Small intestine (tissue), 16 donors: ENCODE measurements at places on chromosomes 5 and 9.

DNA sequence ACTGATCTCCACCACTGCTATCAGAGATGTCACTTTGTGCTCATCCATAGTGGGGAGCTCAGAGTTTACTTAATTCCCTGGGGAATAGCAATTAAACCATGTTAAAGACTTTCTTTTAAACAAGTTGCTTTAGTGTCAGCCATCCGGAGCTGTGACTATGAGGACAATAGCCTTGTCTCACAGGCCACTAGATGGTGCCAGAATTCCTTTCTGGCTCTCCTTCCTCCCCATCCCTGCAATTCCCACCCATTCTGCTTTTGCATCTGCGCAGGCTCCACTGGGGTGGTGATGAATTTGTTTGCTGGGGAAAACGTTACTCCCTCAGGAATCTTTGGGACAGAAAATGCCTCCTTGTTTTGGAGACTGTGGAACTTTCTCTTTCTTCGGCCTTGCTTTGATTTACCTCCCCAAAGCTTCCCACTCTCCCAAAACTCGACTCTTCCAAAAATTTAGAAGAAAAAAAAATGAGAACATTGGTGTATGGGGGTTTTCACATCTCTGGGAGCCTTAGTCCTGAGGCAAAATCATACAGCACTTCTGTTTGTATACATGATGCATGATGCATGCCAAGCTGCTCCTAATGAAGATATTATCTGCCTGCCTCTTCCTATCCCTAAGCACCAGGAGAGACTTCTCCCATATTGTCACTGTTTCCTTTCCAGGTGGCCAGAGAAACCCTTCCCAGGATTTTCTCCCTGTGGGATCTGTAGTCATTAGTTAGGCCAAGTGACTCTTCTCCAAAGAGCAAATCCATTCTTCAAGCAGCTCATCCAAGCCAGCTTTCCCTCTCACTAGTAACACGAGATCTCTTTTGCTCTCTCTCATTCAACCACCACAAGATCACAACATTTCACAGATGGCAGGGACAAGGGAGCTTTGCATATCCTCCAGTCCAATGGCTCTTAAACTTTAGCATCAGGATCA lies 466.1 kb downstream of the TLR4 start:
- DNase-seq: peak; percentile 58

GRCh38 chr5:54229041-54229780 lies 81.2 kb downstream of the ARL15 start:
- DNase-seq: peak; percentile 74

GRCh38 chr5:50300878-50301277 lies 140.2 kb downstream of the EMB start:
- DNase-seq: no peak

- DNase-seq: no peak
Measured at GRCh38 chr9:38039090-38039906, 29.7 kb downstream of the SHB start.

GRCh38 chr5:23028445-23029021 lies 175.4 kb upstream of the CDH12 start:
- no peak for DNase-seq

GRCh38 chr5:78779262-78779661 lies 130.7 kb upstream of the LHFPL2 start:
- DNase-seq: no peak
